ENCODE measurements at places on chromosomes 5 and 9.
A peak's percentile ranks its signal among the peaks of the same experiment; 100 is the strongest.

DNA sequence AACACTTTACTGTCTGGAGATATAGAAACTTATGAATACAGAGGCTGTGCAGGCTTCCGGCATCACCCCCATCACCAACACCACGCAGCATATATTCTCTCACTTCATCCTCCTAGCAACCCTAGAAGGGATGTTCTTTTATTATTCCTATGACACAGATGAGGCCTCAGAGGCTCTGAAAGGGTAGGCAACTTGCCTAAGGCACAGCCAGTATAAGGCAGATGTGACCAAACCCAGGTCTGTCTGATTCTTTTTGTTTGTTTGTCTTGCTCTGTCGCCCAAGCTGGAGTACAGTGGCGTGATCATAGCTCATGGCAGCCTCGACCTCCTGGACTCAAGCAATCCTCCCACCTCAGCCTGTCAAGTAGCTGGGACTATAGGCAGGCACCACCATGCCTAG is 22.8 kb upstream of the CORO2A start:
- DNase-seq, result no peak

DNA sequence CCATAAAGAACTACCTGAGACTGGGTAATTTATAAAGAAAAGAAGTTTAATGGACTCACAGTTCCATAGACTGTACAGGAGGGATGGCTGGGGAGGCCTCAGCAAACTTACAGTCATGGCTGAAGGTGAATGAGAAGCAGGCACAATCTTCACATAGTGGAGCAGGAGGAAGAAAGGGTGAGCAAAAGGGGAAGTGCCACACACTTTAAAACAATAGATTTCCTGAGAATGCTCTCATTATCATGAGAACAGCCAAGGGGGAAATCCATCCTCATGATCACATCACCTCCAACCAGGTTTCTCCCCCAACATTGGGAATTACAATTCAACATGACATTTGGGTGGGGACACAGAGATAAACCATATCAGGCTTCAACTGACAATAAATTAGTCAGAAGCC is 664.9 kb downstream of the TAF11L14 start:
- no peak for DNase-seq

GRCh38 chr5:74056107-74056788 is 430.3 kb downstream of the ARHGEF28 start:
- DNase-seq, result no peak

DNA sequence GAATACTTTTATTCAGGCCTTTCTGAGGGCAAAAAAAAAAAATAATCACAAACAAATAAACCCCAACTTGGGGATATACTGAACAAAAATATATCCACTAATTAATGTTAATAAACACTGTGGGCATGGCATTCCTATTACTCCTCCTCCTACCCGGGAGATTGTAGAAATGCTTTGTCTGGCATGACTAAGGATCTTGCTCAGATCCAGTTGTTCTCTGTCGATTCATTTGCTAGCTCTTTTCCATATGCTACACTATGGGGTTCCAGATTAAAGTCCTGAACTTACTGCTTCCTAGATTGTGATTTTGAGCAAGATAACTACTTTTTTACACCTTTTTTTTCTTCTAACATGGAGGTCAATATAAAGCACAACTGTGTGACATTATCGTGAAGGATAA is 102.2 kb upstream of the PRR16 start:
- DNase-seq, result no peak

- peak; percentile 90 for DNase-seq
Observed at GRCh38 chr5:102865510-102866236, 110.6 kb downstream of the PAM start.

DNA sequence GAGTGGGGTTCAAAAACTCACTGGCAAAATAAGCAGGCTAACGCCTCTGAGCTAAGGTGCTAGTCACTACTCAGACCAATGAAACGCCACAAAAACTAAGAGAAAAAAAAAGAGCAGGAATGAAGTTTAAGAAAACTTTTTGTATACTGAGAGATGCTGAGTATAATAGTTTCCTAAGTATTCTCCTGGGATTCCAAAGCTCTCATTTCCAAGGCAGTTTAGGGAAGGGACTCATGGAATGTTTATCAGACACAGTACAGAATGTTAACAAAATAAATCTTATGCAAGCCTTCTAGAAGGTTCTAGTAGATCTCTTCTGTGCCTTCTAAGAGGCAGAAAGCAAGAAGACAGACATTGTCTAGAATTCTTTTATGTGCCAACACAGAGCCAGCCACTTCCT is 361.9 kb downstream of the MTRR start:
- no peak for DNase-seq

GRCh38 chr5:64509828-64510227 is 4.0 kb downstream of the RGS7BP start:
- DNase-seq, result no peak

DNA sequence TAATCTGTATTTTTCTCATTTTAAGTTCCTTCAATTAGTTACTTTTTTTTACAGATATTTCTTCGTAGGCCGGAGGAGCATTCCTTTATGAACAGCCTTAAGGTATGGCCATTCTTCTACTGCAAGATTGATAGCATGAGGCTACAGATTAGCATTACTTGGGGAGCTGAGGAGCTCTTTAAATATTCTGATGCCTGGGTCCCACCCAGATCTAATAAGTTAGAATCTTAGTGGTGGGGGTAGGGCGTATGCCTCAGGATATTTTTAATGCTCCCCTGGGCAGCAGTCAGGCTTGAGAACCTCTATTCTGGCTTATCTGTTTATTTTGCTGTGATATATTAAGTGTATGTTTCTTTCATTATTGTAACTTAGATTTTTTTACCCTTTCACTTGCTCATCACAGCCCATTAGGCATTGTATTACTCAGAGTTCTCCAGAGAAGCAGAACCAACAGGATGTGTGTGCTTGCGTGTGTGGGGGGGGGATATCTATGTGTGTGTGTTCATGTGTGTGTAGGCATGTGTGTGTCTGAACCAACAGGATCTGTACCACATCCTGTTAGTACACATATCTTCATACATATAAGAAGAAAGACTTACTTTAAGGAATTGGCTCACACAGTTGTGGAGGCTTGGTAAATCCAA is 91.8 kb upstream of the MTAP start:
- DNase-seq, result peak; percentile 67

DNA sequence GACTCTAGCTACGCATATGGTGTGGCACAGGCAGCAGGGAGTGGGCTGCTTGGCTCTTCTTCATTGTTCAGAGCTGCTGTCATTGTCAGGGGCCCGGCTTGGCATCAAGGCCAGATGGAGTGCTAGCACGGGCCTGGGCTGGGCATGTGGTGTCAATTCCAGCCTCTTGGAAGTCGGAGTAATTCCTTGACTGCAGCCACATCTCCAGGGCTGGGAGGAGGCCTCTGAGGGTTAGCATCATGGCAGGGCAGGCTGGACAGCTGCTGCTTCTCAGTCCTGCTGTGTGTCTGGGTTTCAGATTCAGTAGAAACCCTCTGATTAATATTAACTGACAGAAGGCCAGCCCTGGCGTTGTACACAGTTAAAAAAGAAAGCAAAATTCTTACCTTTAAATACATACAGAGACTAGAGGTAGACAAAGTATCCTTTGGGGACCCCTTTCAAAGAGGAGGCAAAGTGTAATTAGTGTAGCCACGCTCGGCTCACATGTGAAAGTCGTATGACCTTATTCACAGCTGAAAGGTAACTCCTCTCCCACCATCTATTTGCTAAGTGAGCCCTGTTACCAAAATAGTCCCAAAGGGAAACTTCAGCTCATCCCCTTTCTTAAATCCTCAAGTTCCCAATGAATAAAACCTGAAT is 126.4 kb downstream of the DOCK2 start:
- DNase-seq, result peak; percentile 54

Measured in fibroblast of skin of abdomen (primary cell).